DMS 273 treated with DMSO at 0.1 percent for 48 hours (cell line): ENCODE measurements at places on chromosomes 16 and 17.
A peak's percentile ranks its signal among the peaks of the same experiment; 100 is the strongest.

GRCh38 chr17:27821318-27821717 lies 21.0 kb upstream of the NOS2 start:
- DNase-seq = no peak

DNA sequence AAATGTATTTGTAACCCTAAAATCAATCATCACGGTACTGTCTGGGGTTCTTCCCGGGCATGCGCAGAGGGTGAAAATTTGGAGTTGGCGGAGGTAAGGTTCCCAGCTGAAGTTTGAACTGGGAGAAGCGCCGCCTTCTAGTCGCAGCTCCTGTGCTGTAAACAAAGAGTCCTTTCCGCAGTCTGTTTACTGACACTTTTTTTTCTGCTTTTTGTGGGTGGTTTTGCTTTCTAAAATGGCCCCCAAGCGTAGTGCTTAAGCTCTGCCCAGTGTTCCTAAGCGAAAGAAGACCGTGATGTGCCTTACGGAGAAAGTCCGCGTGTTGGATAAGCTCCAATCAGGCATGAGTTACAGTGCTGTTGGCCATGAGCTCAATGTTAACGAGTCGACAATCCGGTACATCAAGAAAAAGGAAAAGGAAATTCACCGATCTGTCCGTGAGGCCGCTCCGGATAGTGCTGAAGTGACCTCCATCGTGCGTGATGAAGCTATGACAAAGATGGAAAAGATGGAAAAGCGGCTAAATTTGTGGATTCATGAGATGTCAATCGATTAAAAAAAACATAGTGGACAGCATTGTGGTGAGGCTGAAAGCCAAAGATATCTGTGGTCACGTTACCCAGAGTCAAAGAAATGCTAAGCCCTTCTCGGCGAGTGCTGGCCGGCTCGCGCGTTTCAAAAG lies 570 bp upstream of the CFDP1 start:
- DNase-seq = peak; percentile 90

DNA sequence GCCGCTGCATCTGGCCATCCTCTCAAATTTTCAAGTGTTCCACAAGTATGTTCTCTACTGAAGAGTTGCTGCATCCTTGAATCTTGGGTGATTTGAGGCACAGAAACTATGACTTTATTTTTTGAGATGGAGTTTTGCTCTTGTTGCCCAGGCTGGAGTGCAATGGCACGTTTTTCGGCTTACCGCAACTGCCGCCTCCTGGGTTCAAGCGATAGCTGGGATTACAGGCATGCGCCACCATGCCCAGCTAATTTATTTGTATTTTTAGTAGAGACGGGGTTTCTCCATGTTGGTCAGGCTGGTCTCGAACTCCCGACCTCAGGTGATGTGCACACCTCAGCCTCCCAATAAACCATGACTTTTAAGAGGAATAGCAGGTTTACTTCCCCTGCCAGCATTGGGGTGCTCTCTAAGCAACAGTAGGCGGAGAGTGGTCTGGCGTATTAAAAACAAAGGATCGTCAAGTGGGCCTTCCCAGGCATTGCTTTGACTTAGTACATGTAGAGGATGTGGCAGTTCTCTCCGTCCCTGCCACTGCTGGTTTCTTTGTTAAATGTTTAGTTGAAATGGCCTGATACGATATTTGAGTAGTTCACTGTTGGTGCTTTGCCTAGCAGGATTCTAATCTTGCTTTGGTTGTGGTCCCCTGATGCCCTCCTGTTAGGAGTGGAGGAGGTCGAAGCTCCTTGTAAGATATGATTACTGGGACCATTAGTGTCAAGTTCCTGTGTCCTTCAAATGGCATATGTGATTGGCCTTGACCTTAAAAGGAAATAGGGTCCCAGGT lies 9.5 kb downstream of the PYCARD start:
- no peak for DNase-seq

- no peak for DNase-seq
Observed at GRCh38 chr17:56973520-56973919, 4.4 kb upstream of the SCPEP1 start.

- DNase-seq = no peak
Observed at GRCh38 chr16:88828711-88829110, 17.0 kb upstream of the APRT start.

GRCh38 chr17:68539548-68540467 lies 27.6 kb downstream of the PRKAR1A start:
- DNase-seq = peak; percentile 30

GRCh38 chr16:16148755-16149154 lies 74.5 kb downstream of the ABCC6 start:
- DNase-seq = no peak

- DNase-seq = no peak
Observed at GRCh38 chr16:73065632-73066330, 17.9 kb upstream of the ZFHX3 start.

- no peak for DNase-seq
Observed at GRCh38 chr16:85570735-85571562, 42.2 kb upstream of the GSE1 start.

DNA sequence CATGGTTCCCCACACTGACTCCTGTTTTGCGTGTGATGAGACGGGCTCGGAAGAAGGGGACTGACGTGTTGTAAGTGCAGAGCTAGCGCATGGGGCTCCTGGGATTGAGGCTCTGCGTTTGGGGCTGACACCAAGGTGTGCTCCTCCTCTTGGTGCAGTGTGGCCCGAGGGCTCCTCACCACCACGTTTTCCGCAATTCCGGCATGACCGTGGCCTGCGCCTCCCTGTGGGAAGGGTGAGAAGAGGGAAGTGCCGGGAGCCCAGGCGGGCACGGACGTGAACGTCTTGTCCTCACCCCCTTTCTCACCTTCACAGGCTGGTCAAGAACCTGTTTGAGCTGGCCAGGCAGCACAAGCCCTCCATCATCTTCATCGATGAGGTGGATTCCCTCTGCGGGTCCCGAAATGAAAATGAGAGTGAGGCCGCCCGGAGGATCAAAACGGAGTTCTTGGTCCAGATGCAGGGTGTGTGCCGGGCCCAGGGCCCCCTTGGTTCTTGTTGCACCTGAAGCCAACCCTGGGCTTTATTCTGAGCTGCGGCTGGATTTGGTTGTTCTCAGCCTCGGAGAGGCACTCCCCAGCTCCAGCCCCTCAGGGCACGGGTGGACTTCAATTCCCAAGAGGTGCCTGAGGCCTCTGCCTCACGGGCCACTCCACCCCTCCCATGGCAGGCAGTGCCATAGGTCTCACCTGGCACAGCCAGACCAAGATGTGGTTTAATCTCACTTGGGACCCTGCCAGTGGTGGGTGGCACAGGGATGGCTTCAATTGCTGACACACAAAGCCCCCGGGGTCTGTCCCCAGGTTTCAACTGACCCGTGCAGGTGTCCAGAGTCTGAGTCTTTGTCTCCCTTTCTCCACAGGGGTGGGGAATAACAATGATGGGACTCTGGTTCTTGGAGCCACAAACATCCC lies 8.9 kb downstream of the VPS4A start:
- DNase-seq = no peak

- DNase-seq = no peak
Observed at GRCh38 chr17:73603971-73604370, 40.3 kb downstream of the SDK2 start.

GRCh38 chr16:71924710-71925109 lies 29.4 kb downstream of the IST1 start:
- no peak for DNase-seq

GRCh38 chr16:75193265-75193650 lies 13.7 kb downstream of the CTRB2 start:
- no peak for DNase-seq

- DNase-seq = no peak
Observed at GRCh38 chr17:18967916-18968315, 16.0 kb downstream of the SLC5A10 start.
